Activated T-cell treated with anti-CD3 and anti-CD28 coated beads for 24 hours (primary cell): ENCODE measurements at places on chromosomes 2 and 18.

- DNase-seq: peak; percentile 28
These were observed at the start of gene CREG2 for GRCh38 chr2:101387151-101387834. Gene CREG2 (minus strand): TSS chr2:101387503. CDS start chr2:101387457, 46 bp downstream.

GRCh38 chr2:162623888-162624287, 214.7 kb downstream of the KCNH7 start:
- no peak for DNase-seq

- no peak for DNase-seq
These were observed 391.0 kb downstream of the SOX11 start for GRCh38 chr2:6083136-6083535.

DNA sequence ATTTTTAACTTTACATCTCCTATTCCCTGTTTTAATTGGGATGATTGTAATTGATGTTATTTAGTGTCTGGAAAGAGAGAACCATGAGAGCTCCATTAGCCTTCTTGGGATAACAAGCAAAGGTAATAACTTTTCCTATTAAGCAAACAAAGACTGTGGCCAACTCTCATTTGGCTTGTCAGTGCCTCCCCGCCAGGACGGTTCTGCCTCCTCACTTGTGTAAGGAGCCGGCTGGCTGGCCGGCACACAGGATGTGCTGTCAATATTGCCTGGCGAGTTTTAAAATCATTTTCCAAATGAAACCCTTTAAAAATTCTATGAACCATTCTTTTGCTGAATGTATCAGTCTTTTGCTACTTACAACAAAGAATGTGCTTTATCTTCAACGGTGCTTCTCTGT, 898.3 kb downstream of the CPS1 start:
- no peak for DNase-seq

DNA sequence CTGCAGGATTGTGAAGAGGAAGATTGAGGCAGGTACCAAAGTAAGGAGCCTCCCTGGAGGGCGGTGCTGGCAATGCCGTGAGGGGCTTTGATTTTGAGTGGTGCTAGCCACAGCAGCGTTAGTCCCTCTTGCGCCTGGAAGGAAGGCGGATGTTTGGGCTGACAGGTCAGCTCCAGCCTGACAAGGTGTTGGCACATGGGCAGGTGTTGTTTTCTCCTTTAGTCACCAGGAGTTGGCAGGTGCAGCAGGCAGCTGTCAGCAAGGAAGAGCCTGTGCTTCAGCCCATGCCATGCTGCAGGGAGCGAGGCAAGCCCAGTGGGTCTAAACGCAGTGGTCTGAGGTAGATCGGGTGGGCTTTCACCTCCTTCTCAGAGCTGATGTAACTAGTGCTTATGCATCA, 8.5 kb downstream of the SEC11C start:
- no peak for DNase-seq

DNA sequence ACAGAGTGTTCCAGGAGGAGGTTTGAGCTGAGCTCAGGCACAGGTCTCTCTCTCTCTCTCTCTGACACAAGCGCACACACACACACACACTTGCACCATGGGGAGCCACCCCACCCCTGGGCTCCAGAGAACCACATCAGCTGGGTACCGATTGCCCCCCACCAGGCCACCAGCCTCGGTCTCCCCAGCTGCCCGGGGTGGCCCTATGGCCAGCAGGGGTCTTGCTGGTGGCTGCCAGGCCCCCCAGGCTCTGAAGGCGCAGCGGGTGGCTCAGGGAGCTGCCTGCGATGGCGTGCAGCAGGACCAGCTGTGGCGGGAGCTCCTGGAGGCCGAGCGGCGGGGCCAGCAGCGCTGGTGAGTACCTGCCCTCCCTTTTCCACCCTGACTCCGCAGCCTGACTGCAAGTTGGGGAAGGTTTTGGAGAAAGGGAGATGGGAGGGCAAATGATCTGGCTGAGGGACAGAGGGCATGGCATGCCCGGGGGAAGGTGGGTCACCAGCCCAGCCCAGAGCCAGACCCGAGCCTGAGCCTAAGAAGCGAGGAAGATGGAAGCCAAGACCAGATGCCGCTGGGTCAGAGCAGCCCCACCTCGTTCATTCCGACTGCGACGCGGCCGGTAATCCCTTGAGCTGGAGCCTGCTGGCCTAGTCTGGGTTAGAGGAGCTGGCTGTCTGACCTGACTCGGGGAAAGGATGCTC, 21.9 kb upstream of the SLC66A3 start:
- no peak for DNase-seq

DNA sequence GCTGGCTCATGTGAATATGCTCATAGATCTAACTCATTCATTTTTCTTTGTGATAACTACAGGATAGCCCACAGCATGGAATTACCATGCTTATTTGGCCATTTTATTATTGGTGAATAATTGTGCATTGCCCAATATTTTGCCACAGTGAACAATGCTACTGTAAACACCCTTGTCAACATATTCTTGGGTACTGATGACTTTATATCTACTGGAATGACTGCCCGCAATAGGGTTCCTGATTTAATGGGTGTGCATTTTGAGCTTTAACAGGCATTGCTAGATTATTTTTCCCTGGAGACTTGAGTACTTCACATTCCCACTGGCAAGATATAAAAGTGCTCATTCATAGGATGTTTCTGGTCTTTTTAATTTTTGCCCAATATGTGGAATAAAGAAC, 42.7 kb upstream of the EVA1A start:
- DNase-seq: no peak

GRCh38 chr2:33272001-33272400, 204.4 kb upstream of the RASGRP3 start:
- no peak for DNase-seq

DNA sequence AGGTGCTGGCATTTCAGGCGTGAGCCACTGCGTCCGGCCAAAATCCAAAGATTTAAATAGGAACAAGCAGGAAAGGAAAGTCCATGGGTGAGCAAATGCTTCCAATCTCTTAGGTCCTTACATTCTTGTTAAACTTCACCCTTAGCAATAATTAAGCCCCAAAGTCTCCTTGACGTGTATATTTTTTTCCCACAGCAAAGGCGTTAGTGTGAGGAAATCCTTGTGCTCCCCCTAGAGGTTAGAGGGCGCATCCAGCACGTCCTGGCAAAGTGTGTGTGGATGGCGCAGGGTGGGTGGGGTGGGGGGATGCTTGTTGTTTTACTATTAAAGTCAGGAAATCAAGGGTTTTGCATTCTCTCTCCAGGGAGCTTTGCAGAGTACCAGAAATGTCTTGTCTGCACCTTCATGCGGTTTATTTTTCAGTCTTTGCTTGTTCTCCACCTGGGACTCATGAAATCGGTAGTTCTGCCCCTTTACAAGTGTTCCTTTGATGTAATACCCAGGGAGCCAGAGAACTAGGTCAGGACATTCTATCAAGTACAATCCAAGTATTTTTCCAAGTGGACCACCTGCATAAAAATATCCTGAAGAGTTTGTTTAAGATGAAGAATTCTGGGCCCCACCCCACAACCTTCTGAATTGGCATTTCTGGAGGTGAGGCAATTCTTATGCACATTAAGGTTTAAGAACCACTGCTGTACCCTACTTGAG, 22.2 kb upstream of the ITSN2 start:
- peak; percentile 46 for DNase-seq

- DNase-seq: no peak
These were observed 1.3 kb downstream of the HSPD1 start for GRCh38 chr2:197498235-197498936.

DNA sequence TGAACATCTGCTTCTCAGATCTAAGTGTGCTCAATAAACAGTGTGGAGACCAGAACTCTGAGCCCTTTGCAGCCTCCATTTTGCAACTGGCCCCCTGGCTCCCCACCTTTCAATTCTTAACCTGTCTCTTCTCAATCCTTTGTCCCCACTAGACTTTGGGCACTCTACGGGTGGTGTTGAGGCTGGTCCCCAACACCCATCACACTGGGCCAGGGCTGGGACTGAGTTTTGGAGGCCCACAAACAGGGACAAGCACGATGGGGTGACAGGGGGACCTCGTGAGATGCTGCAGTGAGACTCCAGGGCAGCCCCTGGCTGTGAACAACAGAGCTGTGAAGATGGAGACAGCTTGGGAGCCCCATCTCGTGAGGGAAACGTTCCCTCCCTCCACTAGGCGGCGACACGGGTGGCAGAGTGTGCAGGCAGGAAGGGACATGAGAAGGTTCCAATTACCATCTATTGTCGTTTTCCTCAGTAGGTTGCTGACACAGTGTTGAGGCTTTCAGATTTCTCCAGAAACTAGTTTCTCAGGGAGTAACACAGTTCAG, 1.2 kb downstream of the ANKMY1 start:
- no peak for DNase-seq

- DNase-seq: no peak
These were observed 151.9 kb downstream of the GALNT1 start for GRCh38 chr18:35733408-35733807.

GRCh38 chr2:161857920-161858319, 216.1 kb downstream of the DPP4 start:
- no peak for DNase-seq
